ENCODE measurements at places on chromosomes 11 and 22.

GRCh38 chr11:129386795-129387397 is 11.2 kb downstream of the BARX2 start:
- DNase-seq = no peak

DNA sequence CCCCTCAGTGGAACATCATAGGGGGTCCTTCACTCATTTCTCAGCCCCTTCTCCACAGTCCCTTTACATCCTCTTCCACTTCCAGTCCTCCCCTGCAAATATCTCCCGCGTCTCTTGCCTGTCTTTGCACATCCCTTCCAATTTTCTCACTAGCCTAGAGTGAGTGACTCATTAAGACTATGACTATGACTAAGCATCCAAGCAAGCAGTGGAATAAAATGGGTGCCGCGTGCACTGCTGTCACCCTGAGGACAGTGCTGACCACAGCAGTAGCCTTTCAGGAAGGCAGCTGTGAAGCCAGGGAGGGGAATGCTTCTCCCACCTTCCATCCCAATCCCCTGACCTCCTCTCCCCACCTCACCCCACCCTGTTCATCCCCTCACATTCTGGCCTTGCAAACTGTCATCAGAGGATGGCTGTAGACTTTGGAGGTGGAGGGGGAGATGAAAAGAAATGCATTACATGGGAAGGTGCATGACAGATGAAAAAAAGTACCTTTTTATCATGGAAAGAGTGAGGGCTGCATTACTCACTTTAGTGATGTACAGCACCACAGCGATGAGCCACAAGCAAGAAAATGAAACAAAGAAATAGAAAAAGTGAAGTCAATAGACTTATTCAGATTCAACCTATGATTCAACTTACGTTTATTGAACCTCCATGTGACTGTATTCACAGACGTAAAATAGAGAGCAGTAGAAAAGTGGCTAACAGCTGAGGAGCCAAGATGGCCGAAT is 948.2 kb downstream of the NTM start:
- no peak for DNase-seq

GRCh38 chr11:126132319-126132718 is 69.7 kb upstream of the CDON start:
- DNase-seq = no peak

DNA sequence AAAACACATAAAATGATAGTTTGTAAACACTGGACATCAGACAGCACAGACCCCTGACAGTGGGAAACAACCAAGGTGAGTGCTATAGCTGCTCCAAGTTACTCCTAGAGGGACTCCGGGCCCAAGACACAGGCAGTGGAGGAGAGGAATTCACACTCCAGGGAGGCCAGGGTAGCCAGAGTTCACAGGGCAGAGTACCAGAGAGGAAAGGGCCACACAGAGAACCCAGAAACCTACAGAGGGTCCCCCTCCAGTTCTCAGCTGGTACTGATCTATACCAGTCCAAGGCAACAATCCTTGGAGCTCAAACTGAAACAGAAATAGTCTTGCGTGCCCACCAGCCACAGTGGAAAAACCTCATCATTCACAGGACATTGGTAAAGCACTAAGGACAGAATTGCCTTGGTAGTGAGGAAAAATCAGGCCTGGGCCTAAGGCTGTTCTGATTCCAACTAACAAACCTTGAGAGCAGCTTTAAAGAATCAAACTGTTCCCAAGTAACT is 7.6 kb downstream of the VPS37C start:
- no peak for DNase-seq

- no peak for DNase-seq
Observed at GRCh38 chr11:62540804-62541701, 5.6 kb downstream of the AHNAK start.

GRCh38 chr11:2801711-2802388 is 83.7 kb downstream of the CDKN1C start:
- DNase-seq = no peak
